ENCODE measurements at places on chromosomes 12 and 14.
A peak's percentile ranks its signal among the peaks of the same experiment; 100 is the strongest.

DNA sequence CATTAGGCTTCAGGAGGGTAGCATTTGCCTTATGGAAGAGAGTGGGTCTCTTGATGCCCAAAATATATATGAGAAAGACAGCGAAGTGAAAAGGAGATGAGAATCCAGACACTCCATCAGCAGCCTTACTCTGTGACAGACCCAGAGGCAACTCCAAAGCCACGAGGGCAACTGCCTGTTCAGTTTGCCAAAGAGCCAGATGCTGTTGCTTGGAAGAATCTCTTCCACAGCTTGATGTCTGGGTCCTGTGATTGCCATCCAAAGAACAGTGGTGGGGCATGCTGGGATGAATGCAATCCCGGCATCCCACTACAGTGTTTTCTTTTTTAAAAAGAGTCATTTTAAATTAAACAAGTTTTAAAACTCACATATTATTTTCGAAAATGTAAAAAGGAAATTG lies 10.9 kb upstream of the OTX2 start:
- no peak for DNase-seq

- no peak for DNase-seq
Measured at GRCh38 chr12:8648576-8649205, 13.9 kb downstream of the MFAP5 start.

DNA sequence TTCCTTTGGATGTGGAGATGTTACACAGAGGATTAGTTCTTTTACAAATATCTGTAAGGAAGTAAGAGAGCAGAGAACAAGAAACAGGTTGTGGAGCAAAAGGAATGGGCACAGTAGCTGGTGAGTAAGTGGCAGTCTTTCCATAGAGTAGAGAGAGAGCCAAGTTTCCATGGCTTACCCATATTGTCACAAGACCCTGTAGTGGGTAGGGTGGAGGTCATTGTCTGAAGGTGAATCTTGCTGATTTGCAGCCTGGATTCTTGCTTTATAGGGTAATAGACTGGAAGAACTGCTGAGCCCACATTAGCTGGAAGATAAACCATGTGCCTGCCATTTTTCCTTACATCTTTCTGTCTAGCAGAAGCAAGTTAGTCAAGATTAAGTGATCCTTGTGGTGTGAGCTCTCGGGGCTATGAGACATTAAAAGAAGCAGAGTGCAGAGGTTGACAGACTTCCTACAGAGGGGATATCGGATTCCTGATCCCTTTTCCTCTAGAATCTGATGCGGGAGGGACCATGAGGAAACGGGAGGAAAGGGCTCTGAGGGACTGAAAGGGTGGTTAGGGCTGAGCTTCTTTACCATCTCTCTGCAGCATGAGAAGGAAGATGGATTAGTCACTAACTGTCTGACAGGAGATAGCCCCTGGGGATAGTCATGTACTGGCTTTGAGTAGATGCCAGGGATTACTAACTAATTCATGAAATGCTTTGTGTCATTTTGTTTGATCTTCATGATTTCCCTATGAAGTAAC lies 44.0 kb upstream of the LRTM2 start:
- DNase-seq = no peak

DNA sequence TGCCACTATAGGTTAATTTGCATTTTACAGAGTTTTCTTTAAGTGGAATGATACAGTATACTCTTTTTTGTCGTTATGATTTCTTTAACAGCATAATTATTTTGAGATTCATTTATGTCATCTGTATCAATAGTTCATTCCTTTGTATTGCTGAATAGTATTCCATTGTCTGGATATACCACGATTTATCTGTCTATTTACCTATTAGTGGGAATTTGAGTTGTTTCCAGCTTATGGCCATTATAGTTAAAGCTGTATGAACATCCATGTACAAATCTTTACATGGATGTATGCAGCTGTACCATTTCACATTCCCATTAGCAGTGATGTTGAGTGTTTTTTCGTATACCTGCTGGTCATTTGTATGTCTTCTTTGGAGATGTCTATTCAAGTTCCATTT lies 163.9 kb downstream of the ETNK1 start:
- DNase-seq = no peak

GRCh38 chr12:130817804-130818203 lies 21.2 kb downstream of the STX2 start:
- no peak for DNase-seq

DNA sequence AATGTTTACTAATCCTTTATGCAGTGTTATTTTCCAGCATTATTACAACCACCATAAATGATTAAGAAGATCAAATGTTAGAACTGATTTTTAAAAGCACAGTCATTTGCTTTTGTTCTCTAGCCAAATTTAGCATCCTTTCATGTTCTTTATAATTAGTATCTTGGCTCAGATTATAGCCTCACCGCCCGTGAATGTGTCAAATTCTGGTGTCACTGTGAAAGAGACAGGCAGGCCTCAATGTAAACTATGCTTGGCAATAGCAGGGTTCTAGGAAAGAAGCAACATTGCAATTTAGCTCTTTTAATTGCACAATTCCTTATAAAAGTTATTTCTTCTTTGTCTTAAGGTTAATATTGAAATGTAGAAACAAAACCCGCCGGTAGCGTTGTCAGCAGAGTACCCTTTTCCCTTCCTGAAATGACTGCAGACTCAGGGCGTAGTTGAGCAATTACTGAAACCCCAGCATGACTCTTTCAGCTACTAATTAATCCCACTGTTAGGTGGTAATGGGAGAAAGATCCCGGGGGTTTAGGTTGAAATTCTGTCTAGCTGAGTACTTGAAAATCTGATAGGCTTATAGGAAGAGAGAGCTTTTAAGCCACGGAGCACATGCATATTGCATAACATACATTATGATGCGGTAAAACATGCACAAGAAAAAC lies 1600.5 kb upstream of the SEL1L start:
- no peak for DNase-seq

GRCh38 chr12:91074851-91075250 lies 17.0 kb upstream of the KERA start:
- peak; percentile 41 for DNase-seq

GRCh38 chr12:44036875-44037443 lies 201.1 kb downstream of the TMEM117 start:
- DNase-seq = no peak

DNA sequence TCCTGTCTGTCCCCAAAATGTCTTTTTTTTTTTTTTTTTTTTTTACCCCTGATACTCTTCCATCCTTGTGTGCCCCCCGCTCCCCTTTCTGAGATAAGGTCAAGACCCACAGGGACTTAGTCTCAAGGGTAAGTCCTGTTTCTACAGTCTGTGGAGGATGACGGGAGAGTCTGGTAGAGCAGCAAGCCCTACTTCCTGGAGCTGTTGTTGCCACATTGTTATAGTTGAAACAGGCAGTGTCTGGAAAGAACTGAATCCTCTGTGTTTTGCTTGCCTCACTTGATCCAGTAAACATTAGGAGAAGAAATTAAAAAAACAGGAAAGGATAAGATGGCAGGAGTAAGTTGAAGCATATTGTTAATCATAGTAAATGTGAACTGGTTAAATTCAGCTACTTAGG lies 45.5 kb downstream of the ZNF664 start:
- DNase-seq = no peak
